ENCODE measurements at places on chromosomes 4 and X.
A peak's percentile ranks its signal among the peaks of the same experiment; 100 is the strongest.

- DNase-seq, result no peak
These were observed 5.8 kb upstream of the CXCL8 start for GRCh38 chr4:73734530-73735001.

DNA sequence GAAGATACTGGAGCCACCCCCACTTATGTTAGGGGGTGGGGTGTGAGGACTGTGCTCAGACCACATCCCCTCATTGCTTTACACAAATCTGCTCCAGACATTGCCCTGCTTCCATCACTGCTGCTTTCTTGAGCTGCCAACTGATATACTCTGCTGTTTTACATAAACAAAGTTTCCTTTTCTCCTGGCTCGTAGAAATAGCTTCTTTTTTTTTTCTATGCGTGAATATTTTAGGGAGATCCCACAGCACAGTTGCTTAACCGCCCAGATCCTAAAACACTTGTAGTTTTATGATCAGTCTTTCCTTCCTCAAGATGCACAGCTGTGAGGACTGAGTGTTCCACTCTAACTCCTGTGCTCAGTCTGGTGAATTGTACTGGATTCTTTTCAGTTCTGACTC, 768.4 kb downstream of the PCDH18 start:
- DNase-seq, result no peak

- no peak for DNase-seq
These were observed 1465.7 kb upstream of the DIAPH2 start for GRCh38 chrX:95218976-95219375.

- peak; percentile 77 for DNase-seq
These were observed 9.4 kb downstream of the TMEM187 start for GRCh38 chrX:153981771-153982533.

DNA sequence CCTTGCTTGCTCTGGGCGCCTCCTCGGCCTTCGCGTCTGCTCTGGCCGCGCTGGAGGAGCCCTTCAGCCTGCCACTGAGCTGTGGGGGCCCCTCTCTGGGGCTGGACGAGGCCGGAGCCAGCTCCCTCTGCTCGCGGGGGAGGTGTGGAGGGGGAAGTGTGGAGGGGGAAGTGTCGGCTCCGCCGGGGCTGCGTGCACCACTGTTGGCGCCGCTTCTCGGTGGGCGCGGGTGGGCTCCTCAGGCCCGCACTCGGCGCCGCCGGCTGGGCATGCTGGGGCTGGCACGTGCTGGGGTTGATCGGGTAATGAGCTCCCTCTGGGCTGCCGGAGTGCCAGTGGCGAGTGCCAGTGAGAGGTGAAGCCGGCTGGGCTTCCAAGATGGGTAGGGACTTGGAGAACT, 116.7 kb downstream of the CPXCR1 start:
- DNase-seq, result no peak

DNA sequence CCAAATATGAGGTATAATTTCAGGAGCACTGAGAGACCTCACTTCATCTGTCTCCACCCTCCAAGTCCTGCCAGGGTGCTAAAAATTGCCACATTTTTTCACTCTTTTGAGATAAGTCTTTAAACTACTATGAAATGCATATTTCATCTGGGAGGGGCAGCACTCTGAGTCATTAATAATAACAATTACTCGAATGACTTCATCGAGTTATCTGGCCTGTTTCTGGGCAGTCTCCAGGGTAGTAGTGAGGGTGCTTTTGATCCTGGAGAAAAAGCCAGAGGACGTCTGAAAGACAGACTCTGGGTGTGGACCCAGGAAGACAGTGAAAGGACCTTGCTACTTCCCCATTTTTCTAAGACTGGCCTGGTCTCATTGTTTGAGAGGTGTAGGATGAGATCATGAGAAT, 42.3 kb upstream of the SRD5A3 start:
- no peak for DNase-seq

GRCh38 chrX:129690435-129690834, 35.7 kb upstream of the APLN start:
- DNase-seq, result no peak

GRCh38 chr4:132982151-132982550, 166.9 kb upstream of the PCDH10 start:
- no peak for DNase-seq

- no peak for DNase-seq
These were observed 20.0 kb upstream of the MBNL3 start for GRCh38 chrX:132508834-132509233.

DNA sequence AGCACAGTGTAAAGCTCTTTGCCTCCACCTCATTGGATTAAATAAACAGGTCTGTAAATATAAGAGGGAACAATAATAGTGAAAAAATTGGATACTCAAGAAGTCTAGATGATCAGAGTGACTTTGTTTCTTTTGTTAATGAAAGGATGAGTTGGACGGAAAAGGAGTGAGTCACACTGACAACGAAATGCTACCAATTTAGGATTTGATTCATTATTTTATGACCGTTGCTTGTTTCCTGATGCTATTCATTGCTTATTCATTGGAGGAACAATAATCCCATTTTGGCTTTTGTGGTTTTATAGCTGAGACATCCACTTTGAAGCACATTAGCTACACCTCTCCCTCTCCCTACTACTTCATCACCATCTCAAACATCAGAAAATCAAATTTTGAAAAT, 74.4 kb upstream of the DYNLT3 start:
- DNase-seq, result no peak

DNA sequence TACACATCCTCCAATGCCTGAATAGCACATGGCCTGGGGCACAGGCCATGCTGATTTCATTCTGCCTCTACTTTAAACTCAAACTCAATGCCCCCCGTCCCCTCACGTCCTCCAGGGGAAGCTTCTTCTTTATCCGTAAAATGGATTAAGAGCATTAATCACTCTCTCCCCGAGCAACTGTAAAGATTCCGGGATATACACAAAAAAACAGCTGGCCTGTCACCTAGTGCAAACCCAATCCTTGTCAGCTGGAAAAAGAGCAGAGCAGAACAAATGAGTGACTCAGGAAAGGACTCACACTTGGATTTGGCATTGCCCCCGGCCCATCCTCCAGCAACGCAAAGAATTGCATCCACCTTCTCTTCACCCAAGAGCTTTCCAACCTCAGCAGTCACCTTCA, 7.8 kb downstream of the QDPR start:
- DNase-seq, result no peak

DNA sequence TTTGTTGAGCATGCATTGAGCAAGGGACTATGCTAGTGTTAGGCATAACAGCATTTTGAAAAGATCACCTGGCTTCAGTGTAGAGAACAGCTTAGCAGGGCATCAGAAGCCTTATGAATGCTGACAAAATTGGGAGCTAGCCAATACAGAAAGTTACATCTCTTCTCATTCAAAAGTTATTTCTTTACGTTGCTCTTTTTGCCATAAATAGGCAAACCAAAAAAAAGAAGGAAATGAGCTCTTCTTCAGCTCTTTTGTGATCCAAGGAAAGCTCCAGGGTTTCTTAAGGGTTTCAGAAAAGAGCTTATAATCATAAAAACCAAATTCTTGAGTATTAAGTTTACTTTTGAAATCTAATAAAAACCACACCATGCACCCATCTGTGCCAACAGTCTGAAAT, 35.2 kb upstream of the LNX1 start:
- DNase-seq, result no peak

DNA sequence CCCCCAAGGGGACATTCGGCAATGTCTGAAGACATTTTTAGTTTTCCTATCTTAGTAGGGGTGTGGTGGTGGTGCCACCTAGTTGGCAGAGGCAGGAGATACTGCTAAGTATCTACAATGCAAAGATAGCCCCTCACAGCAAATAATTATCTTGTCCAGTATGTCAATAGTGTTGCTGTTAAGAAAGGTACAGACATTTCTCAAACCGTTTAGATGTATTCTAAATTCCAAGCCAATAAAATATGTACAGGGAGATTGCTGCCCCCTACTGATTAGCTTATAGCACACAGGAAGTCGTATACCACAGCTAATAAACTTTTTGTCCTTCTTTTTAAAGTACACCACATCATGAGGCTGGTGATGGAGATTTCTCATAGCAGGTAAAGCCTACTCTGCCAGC, 260.5 kb downstream of the TMA16 start:
- DNase-seq, result no peak

DNA sequence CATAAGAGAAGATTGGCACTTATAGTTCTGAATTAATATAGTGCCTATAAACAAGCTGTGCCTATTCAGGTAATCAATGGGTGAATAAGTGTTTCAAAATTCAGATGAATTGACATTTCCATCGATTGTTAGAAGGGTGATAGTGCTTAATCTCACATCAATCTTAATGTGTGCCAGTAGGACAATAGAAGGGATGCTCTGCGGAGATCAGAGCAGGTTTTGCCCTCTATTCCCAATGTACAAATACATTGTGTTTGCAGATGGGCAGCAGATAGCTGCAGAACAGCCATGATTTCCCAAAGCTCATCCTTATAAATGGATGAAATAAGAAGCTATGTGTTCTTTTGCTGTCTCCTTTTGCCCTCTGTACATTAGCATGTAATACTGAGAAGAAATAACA, 7.2 kb downstream of the MAB21L2 start:
- no peak for DNase-seq

DNA sequence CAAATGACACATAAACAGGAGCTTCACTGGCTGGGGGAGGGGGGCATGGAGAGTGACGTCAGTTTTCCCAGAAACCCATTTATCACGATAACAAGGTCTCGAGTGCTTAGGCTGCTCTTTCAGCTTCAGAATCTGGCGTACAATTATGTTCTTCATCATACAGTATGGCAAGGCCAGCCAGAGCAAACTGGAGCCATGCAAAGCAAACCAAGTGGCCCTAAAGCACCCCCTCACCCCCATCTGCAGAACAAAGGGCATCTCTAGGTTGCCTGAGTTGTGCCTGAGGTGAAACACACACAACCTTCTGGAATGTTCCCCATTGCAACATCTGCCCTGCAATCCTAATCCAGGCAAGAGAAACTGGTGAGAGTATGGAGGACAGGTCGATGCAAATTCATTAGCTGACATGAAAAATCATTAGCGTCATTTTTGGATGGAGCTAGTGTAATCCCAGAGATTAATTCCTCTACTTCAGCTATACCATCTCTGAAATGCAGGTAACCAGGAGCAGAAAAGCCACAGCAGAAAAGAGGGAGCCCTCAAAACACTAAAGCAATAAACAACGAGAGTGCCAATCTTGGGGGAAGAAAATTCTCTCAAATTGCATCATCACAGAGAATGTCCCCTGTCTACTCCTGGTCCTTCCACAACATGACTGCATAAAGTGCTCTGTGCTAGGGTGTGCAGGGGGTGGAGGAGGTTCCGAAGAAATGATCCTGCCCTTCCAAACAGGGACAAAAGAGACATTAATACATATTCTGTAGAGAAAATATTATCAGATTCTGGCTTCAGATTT, 1.8 kb downstream of the SEPTIN6 start:
- DNase-seq, result no peak

- no peak for DNase-seq
These were observed 30.8 kb upstream of the CD40LG start for GRCh38 chrX:136616987-136617685.

DNA sequence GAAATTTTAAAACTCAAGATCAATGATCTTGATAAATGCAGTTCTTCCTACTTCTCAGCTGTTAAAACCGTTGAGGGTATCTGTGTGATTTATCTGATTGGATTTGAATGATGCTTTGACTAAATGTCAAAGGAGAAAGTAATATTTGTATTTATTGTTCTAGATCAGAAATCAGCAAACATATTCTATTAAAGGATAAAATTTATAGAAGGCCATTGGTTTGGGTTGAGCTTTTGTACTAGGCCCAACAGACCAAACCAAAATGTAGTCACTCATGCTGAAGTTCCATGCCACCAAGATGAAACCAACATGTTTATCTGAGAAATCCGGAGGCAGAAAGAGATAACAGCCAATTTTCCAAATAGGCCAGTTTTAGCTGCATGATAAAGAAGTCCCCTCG, 64.5 kb upstream of the BMP2K start:
- DNase-seq, result no peak

Measured in ovary (tissue), 10 donors.